RWPE1 (cell line): ENCODE measurements at places on chromosomes 7 and 10.
A peak's percentile ranks its signal among the peaks of the same experiment; 100 is the strongest.

DNA sequence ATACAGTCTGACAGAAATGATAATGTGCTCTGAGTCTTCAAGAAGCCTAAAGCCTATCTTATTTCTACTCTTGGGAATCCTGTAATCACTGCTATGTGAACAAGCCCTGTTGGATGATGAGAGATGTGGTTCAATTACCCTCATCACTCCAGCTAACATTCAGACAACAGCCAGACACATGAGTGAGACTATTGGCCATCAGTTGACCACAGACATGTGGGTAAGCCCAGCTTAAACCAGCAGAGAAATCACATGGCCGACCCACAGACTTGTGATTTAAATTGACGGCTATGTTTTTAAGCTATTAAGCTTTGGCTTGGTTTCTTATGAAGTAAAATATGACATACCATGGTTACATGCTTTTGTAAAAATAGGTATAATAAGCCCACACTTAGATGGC, 2.6 kb downstream of the MBL2 start:
- DNase-seq = no peak

DNA sequence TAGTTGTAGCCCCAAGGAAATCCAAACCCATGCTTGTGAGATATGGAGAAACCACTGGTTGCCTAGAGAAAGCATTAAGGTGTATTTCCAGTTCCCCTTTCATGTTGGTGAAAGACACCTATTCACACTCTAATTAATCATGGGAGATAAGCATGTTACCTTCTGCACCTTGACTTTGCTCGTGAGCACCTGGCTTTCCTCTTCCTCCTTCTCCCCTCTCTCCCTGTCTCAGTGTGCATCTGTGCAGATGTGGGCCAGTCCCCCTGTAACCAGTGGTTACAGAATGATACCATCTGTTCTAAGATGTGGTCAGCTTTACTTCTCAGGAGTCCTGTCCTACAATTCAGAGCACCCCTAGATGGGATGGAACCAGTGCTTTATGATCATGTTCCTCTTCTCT, 160.6 kb downstream of the LCOR start:
- no peak for DNase-seq

DNA sequence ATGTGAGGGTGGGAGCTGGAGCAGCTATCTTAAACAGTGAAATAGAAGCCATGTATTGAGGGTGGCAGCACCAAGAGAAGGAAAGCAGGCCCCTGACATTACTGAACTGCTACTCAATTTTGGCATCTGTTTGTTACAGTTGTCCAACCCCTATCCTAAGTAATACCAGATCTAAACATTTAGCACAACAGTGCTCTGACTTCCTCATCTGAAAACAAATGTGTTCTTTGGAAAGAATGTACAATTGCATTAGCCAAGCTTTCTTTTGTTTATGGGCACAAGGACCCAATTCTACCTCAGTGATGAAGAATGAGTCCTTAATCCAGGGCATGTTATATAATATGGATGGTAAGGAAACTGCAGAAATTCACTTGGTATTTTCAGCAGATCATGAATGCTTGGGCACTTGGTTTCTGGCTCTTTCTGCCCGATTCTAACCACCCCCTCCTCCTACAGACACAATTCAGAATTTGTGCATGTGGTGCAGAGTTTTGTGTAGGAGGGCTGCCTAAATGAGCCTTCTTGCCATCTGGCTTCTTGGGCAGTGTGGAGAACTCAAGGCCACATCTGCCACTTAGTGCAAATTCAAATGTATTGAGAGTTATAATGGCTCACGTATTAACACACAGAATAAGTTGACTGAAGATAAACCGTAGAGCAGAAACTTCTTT, 36.9 kb upstream of the KMT2E start:
- DNase-seq = no peak

DNA sequence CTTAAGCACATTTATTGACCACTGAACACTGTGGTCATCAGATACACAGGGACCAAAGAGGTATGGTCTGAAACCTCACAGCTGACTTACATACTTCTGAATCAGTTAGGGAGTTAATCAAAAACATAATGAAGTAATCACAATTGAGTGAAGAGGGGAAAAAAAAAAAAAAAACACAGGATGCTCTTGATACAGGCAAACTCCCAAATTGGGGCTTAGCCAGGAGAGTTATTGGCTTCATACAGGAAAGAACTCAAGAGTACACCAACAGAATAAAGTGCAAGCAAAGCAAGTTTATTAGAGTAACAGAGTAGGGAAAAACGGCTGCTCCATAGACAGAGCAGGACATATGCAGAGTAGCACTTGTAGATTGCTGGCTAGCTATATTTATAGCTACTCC, 917.0 kb downstream of the CNTNAP2 start:
- no peak for DNase-seq

DNA sequence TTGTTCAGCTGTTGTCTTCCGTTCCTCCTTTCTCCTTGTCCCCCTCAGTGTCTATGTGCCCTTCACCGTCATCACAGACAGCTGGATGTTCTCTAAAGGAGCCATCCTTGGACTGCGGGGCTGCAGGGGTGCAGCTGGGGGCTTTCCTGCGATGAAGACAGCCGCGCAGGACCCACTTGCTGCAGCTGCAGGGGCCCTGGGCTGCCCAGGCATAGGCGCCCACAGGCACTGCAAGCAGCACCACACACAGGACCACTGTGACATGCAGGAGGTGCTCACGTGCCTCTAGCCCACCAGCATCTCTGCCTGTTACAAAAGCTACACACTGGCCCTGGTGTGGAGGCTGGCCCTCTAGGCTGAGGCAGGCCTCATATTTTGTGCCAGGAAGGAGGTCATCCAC, 3.4 kb downstream of the LRIT2 start:
- DNase-seq = no peak

GRCh38 chr10:96493254-96493653, 20.5 kb downstream of the TLL2 start:
- no peak for DNase-seq

DNA sequence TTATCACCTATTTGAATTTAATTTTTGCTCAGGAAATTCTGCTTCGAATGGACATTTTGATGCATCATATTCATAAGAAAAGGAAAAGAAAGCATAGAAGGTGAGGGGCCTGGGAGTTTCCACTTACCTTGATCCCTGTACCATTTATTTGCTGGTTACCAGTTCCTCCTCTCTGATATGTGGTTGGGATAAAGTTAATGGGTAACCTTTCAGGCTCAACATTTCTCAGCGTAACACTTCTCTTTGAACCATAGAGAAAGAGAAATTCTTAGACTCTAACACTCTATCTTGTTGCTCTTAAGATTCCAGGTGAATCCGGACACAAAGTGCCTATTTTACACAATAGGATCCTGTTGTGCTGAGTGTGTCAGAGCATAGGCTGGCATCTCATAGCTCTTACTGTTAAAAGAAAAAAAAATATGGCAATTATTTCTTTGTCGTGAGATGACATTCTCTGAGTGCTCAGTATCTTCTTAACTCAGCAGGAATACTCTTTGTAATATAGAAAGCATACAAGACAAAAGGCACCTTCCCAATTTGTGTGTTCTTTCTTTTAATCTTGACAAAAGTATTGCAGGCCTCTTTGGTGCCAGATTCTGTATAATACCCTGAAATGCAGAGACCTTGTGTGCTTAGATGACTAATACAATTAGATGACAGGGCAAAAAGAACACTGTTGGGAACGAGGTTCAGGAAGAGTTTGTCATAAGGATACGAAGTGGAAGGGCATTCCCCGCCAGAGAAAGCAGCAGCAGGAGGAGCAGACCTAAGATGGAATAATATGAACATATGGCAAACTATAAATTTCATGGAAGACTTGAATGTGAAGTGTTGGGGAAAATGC, 689.6 kb downstream of the NRG3 start:
- no peak for DNase-seq

DNA sequence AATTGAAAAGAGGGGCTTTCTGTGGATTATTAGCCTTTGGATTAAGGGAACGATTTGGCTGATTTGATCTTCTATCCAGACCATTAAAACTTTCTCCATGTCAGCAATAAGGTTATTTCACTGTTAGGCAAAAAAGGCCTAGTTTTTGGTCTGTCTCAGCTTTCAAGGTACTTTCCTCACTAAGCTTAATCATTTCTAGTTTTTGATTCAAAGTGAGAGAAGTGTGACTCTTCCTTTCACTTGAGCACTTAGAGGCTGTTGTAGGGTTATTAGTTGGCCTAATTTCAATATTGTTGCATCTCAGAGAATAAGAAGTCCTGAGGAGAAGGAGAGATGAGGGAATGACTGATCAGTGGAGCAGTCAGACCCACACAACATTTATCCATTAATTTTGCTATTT, 596.0 kb upstream of the TPK1 start:
- no peak for DNase-seq

- DNase-seq = no peak
Measured at GRCh38 chr10:128957221-128957620, 509.8 kb upstream of the MGMT start.

DNA sequence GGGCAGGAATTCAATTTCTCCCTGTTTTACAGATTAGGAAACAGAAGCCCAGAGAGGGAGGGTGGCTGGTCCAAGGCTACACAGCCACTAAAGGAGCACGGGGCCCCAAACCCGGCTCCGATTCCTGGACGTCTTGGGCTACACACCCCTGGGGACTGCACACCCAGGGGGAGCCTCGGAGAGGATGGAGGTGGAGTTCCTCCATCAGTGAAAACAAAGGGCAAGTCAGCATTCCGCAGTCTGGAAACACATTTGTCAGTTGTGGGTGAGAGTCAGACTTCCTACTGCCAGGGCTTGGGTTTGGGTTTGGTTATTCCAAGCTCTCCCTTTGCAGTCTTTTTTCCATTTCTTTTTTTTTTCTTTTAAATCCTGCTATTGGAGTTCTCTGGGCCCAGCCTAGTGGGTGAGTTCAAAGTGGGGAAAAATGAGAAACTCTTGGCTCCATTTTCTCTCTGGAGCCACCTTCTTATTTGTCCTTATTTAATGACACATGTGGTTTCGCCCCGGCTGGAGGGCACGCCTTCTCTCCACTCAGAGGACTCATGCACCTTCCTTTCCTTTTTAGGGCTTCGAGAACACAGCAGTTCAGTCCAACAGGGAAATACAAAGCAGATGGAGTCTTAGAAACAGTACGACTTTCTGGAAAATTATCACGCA, 59.9 kb upstream of the AQP1 start:
- DNase-seq = no peak

- no peak for DNase-seq
Measured at GRCh38 chr7:81040496-81040895, 121.6 kb upstream of the SEMA3C start.

GRCh38 chr10:106216085-106216484, 948.4 kb downstream of the SORCS1 start:
- DNase-seq = no peak

DNA sequence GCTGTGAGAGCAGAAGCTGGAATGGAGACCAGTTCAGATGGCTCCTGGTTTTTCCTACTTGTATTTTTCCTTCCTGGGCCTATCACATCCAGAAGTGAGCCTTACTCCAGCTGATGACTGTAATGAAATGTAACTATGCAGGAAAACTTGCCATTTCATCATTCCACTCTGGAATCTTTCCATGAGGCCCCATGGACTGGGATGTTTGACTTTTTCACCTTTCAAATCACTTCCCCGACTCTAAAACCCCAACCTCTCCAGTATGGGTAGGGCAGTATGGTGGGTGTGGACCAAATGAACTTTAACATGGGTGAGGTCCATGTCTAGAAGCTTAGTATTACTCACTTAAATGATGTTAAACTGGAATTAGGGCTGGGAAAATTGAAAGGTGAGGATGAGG, 40.3 kb upstream of the DLD start:
- no peak for DNase-seq

GRCh38 chr7:36966039-36966438, 241.7 kb upstream of the AOAH start:
- DNase-seq = no peak

- DNase-seq = no peak
Measured at GRCh38 chr10:6383096-6383812, 180.5 kb downstream of the PFKFB3 start.

GRCh38 chr7:29987811-29988317, 1.7 kb downstream of the SCRN1 start:
- peak; percentile 82 for DNase-seq

- DNase-seq = no peak
Measured at GRCh38 chr7:87592300-87592699, 8.4 kb downstream of the ABCB1 start.

DNA sequence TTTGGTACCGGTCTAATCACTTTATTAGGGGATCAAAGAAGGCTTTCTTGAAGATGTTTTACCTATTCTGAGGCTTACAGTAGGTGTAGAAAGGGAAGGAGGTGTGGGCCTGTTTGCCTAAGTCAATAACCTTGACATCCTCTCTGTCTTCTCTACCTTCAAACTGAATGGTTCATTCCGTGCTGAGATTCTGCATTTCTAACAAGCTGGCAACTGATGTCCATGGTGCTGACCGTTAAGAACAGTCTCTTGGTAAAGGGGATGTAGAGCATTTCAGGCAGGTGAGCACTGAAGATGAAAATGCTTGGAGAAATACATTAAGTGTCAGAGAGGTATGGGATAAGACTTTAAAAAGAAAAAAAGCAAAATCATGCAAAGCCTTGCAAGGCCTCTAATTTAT, 51.5 kb upstream of the DGKB start:
- no peak for DNase-seq

DNA sequence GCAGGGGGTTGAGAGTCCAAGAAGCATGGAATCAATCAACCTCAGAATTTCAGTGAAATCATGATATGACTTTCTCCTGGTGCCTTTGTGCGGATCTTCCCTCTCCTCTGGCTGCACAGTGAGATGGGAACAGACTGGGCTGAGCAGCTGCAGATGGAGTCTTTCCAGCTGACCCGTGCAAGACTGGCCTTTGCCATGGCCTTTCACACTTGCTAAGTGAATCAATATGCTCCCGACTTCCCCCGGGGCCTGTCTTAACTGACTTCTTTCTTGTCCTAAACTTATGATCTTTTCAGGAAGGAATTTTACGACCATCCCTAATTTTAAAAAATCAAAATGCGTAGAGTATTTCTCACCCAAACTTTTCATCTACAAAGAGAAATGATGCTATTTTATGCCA, 469.9 kb downstream of the GALNT17 start:
- DNase-seq = no peak

- no peak for DNase-seq
Measured at GRCh38 chr7:44285561-44285960, 39.8 kb downstream of the CAMK2B start.

GRCh38 chr10:123327450-123327849, 173.2 kb downstream of the BUB3 start:
- DNase-seq = no peak

GRCh38 chr10:14926061-14926470, 27.8 kb downstream of the DCLRE1C start:
- DNase-seq = no peak

GRCh38 chr10:11255796-11256444, 238.2 kb downstream of the CELF2 start:
- DNase-seq = no peak

GRCh38 chr10:129703287-129704137, 236.5 kb downstream of the MGMT start:
- no peak for DNase-seq

DNA sequence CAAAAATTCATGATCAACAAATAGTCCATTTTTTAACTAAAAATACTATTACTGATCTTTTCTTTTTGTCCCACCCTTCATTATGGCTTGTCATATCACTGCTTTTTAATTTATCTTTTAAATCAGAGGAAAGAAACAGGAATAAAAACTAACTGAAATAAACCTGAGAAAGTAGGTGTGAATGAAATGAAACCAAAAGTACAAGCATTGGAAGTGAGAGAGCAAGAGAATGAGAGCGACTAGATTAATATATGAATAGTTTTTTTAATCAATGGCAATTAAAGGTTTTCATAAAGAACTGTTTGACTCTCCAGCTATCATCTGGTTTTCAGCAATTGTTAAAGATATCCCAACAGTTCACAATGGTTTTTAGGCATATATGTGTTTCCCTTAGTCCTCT, 137.8 kb downstream of the SPAG6 start:
- DNase-seq = no peak
